ENCODE measurements at places on chromosomes 6 and 20. TPM values are rescaled to one million over a fixed set of nuclear protein-coding genes. Genes with fewer than 3 reads are reported as not detected.

FOXS1 gene
- total RNA-seq, result 1.6 TPM

RBPJL gene
- 0.26 TPM for total RNA-seq

SS18L1 gene
- total RNA-seq, result 14.2 TPM

TREM1 gene
- 1.3 TPM for total RNA-seq

SYCP2L gene
- 0.37 TPM for total RNA-seq

LCA5 gene
- total RNA-seq, result 5.7 TPM

NOX3 gene
- total RNA-seq, result not detected

CLPSL2 gene
- not detected for total RNA-seq

TTBK1 gene
- total RNA-seq, result 1.6 TPM

PARD6B gene
- total RNA-seq, result 41.1 TPM

VSX1 gene
- not detected for total RNA-seq

ENPP3 gene
- 1.6 TPM for total RNA-seq

SAMD10 gene
- 12.7 TPM for total RNA-seq

GSTA2 gene
- 113 TPM for total RNA-seq

PNPLA1 gene
- total RNA-seq, result 0.14 TPM

DAAM2 gene
- total RNA-seq, result 12.5 TPM

TOX2 gene
- 4.5 TPM for total RNA-seq

MYH7B gene
- total RNA-seq, result 1.4 TPM

FNDC1 gene
- 2.3 TPM for total RNA-seq

TMEM217 gene
- total RNA-seq, result 0.55 TPM

ZNF334 gene
- 7.7 TPM for total RNA-seq

SLA2 gene
- total RNA-seq, result 2.0 TPM

ULBP3 gene
- 2.5 TPM for total RNA-seq

HLA-DMB gene
- 43.2 TPM for total RNA-seq

PCSK2 gene
- 2.6 TPM for total RNA-seq

PRND gene
- total RNA-seq, result not detected

SLC22A2 gene
- 1.4 TPM for total RNA-seq

HLA-DOB gene
- total RNA-seq, result 0.69 TPM

MEP1A gene
- not detected for total RNA-seq

GATA5 gene
- 8.7 TPM for total RNA-seq

FAM217A gene
- total RNA-seq, result 0.09 TPM

RPP21 gene
- total RNA-seq, result 42.6 TPM

CRIP3 gene
- total RNA-seq, result 7.3 TPM

RIMS4 gene
- total RNA-seq, result 0.06 TPM

WFDC10A gene
- total RNA-seq, result not detected

PKIB gene
- 5.5 TPM for total RNA-seq

PRDM1 gene
- total RNA-seq, result 16.9 TPM

SLC26A8 gene
- total RNA-seq, result not detected

ANGPT4 gene
- total RNA-seq, result 0.20 TPM

ZNF311 gene
- total RNA-seq, result 2.8 TPM

FBXL4 gene
- 25.2 TPM for total RNA-seq

Measured in mucosa of gallbladder (tissue), 1 donor.